Muscle of arm (tissue), 14 donors: ENCODE measurements at places on chromosomes 11 and 22. TPM values are rescaled to one million over a fixed set of nuclear protein-coding genes. Genes with fewer than 3 reads are reported as not detected.

The APOA4 gene
- not detected for polyA plus RNA-seq

The MUC6 gene
- polyA plus RNA-seq = not detected

The ACTN3 gene
- 159 TPM for polyA plus RNA-seq

The MS4A3 gene
- 1.0 TPM for polyA plus RNA-seq

The CERK gene
- 18.8 TPM for polyA plus RNA-seq

The PIH1D2 gene
- 0.72 TPM for polyA plus RNA-seq
